T1000 (cell line): ENCODE measurements at places on chromosomes 5 and 9.

DNA sequence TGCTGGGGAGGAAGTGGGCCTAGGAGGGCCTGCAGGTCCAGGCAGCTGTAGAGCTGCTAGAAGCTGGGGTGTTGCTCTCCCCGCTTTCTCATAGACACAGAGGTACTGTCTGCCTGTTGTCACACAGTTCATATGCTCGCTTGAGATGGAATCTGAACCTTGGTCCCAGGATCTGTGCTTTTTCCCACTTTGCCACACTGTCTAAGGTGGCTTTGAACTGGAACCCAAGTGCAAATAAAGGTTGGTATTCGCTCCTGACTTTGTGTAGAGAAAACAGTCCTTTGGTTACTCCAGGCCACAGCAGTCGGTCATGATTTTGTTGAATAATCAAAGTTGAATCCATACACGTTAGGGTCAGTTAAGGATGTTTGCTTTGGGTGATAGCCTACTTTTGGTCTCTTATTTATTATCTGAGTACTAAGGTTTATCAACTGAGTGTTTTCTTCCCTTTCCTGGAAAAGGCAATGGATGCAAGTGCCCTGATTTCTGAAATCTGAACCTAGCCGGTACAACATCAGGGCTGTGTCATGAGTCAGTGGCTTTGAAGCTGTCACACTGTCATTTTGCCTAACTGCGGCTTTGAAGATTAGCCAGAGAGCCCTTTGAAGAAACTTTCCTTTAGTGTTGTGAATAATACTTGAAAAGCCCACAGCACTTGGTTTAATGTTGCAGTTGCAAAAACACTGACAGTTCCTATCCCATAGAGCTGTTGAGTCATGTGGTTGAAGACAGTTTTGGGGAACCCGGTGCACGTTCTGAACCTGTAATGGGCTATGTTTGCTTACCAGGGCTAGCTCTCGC lies 41.3 kb downstream of the HABP4 start:
- no peak for DNase-seq

DNA sequence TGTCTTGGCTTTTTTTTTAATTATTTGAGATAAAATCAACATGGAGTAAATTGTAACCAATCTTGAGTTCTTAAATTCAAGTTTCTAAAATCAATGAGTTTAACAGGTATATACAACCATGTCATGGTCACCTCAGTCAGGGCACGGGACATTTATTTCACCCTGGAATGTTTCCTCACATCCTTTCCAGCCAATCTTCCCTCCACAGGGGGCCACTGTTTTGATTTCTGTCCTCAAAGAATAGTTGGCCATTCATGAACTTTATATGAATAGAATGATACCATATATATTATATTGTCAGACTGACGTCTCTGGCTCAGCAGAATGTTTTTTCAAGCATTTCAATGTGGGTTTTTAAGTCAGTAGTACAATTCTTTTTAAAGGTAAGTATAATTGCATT lies 806 bp downstream of the ZNF474 start:
- DNase-seq, result no peak

DNA sequence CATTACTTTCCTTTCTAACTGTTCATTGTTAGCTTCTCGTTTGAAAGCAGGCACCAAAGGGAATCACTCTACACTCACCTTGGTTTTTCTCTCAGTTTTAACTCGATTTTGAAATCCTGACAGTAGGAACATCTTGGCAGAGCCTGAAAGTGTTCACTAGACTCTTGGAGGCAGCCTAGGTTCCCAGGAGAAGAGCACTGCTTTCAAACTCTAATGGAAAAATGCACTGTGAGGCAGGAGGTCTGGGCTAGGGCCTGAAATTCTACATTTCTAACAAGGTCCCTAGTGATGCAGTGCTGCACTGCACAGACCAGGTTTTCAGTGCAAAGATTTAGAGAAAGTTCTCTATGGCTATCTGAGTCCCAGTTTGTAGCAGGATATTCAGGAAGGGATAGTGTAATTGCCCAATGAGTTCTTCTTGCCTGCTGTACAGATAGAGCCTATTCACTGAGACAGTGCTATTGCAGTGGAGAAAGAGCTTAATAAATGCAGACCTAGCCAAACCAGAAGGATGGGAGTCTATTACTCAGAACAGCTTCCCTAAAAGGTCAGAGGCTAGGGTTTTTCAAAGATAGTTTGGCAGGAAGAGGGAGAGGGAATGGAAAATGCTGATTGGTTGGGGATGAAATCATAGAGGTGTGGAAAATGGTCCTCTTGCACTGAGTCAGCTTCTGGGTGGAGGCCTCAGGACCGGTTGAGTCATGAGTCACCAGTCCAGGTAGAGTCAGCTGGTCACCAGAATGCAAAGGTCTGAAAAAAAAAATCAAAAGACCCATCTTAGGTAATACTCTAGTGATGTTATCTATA lies 153.9 kb downstream of the GPBP1 start:
- DNase-seq, result no peak

DNA sequence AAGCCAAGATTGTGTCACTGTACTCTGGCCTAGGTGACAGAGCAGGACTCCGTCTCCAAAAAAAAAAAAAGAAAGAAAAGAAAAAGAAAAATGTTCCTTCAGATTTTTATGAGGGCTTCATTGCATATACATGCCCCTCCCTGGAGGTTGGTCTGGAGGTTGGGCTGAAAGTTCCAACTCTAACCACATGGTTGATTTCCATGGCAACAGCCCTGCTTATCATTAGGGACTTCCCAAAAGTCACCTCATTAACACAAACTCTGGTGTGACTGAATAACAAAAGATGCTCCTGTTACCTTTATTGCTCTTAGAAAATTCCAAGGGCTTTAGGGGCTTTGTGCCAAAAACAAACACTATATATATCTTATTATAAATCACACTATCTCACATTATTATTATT lies 113.8 kb downstream of the TMC1 start:
- DNase-seq, result no peak

DNA sequence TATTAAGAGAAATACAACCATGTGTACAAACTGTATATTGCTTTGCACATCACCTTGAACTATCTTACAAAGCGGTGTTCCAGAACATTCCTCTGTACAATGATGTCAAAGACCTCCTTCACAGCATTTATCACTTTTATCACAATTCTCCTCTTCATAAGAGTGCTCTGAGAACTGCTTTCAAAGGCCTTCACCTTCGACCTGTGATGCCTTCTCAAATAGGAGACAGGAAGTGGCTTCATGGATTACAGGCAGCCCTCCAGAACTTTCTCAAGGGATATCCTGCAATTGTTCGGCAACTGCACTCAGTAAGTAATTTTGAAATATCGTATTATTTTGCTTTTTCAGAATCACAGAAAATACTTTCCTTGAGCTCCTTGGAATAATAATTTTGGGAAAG lies 68.0 kb upstream of the IL7R start:
- DNase-seq, result no peak

GRCh38 chr5:2140501-2141175 lies 257.9 kb upstream of the IRX4 start:
- no peak for DNase-seq

DNA sequence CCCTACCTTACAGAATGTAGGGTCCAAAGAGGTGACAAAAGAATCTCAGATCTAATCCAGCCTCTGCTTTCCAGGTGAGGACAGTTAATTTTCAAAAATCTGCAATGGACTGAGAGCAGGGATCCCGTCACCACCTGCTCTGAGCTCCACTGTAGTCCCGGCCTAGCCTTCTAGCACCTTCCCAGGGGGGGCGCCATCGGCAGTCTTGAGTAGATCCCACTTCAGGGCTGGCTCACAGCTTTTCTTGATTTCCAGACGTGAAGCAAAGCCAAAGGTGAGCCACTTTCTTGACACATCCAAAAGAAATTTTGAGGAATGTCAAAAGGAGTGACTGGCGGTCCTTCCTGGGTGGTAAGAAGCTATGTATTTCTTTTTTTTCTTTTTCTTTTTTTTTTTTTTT lies 114.1 kb downstream of the SYK start:
- DNase-seq, result no peak

- no peak for DNase-seq
Observed at GRCh38 chr5:168925160-168925559, 346.0 kb upstream of the PANK3 start.

DNA sequence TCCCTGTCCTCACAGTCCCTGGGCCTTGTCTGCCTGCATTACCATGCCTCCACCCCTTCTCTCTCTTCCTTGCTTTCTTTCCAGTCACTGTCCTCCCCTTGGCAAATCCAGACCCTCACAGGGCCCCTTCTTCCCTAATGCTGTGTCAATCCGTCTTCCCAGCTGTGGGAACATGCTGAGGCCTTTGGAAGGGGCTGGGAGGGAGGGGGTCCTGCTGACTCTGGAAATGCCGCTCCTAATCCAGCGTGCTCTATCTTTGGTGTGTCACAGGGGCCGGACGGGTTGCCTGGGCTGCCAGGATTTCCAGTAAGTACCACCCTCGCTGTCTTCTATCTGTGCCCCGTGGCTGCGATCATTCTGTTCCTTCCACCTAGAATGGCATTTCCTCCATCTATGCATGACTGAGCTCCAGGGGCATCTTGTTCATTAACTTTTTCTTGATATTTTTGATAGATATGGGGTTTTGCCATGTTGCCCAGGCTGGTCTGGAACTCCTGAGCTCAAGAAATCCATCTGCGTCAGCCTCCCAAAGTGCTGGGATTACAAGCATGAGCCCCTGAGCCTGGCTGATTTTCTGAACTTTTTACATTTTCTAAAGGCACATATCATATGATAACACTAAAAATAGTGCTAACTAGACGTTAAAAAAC lies 64.5 kb upstream of the TGFBR1 start:
- DNase-seq, result no peak

DNA sequence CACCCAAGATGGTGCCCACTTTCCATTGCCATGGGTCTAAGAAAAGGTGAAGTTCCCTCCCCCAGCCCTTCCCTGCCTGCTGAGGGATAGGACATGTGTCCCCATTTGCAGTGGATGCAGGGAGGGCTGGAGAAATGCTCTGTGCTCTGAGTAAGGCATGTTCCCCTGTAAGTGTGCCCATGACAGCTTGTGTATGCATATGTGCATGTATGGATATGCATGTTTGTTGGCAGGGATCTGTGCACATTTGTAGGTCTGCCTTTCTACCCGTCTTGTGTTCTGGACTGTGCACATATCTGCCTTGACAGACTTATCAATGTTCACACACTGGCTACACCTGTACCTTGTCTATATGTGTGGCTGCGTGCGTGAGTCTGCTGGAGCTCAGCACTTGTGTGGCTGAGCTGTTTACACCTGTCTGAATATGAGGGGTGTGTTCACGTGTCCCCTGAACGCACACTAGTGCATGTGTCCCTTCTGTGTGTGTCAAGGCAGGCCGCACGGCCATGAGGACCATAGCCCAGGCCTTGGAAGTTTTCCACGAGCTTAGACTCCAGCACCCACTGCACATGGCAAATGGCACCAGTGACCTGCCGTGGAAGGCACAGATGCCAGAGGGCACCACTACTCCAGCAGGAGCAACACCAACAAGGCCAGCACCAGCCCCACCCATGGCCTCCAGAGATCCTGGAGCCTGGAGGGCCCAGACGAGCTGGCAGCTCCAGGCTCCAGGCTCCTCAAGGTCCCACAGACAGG lies 27.4 kb upstream of the TTLL11 start:
- no peak for DNase-seq

DNA sequence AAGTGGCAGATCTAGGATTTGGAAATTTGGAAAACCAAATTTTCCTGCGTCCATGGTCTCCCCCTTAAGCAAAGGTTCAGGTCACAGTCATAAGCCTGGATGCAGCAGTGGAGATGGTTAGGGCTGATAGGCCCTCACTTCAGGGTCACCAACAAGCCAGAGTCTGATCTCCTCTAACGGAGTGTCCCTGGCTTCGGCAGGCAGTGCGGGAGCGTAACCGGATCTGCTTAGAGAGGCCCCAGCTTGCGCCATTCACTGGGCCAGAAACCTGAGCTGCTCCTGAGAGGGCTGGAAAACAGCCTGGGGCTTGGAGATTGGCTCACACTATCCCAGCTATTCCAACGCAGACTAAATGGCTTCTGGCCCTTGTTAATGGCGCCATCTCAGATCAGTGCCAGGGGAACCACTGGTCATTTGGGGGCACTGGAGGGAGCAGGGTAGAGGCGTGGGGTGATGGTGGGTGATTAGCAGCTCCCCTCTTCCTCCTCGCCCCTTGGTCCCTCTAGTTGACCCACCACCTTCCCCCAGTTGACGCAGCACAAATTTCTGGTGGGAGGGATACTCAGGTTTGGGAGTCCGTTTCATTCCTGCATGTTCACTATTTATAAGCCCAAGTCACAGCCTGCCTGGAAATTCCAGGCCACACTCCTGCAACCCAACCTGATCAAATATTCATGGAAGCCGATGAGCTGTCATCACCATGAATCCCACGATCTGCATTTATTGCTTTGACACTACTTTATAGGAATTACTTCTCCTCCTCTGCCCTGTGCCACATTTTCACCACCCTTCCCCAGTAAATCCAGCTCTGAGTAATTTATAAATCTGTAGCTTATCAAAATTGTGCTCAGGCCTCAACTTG lies 134.6 kb upstream of the CPEB4 start:
- DNase-seq, result no peak

DNA sequence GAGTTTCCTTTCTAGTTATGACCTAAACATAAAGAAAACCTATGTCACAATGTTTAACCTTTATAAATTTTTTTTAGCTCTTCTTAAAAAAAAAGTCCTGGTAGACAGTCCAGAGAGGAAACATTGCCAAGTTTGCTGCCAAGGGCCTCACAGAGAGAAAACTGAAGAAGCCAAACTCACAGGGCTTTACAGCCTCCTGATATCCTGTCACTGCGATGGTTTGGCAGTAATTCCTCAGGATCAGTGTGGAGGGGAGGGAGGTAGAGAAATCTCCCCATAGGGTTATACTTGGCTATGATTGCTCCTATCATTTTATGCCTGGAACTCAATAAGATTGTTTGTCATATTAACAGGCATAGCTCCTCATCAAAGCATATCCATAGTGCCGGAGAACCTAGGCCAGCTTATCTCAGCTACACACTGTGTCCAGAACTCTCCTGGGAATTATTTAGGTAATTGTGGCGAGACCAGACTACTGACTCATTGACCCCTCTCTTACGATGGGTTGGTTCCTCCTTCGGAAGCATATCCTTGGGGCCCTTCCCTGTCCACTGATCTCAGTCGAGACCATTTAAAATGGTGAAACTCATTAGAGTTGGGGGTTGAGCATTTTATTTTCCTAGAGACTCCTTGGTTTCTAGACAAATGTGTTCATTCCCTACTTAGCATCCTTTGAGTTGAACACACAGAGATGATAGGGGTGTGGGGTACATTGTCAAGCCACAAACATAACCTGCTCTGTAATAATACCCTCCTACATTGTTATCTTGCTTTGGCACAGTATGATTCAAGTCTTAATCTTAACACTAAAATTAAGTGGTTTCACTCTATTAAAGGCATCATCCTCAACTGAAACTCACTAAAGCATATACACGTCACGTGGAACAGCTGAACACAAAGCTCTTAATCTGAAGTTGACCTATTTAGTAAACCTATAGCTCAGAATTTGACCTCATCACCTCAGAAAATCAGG lies 53.4 kb upstream of the TMC1 start:
- peak; percentile 25 for DNase-seq

DNA sequence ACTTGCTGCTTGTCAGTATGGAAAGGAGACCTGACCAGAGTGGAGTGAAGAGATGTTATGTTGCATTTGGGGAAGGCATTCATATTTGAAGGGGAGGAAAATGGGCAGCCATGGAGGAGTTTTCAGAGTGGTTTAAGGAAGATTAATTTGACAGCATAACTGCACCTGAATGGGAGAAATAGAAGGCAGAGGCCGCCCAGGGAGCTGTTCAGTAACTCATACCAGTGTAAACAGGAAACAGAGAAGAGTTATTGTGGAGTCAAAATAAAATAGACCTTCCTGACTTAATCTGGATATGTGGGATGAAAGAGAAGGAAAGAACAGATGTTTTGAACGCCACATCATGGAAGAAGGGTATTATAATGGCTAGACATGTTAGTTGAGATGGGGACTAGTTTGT lies 13.4 kb downstream of the SLC44A1 start:
- DNase-seq, result no peak

- DNase-seq, result no peak
Observed at GRCh38 chr9:117116084-117116483, 298.8 kb downstream of the ASTN2 start.
